Heart right ventricle (tissue), 16 donors: ENCODE measurements at places on chromosomes 6 and 20. TPM values are rescaled to one million over a fixed set of nuclear protein-coding genes. Genes with fewer than 3 reads are reported as not detected.

Gene HEY2
- 12.4 TPM for total RNA-seq

GRCh38 chr20:3864518-3864917 lies 17.9 kb downstream of the MAVS start:
- no peaks in the 10 kb centered on the region for H3K27me3 ChIP-seq
- H3K4me3 ChIP-seq: no peak overlapping the region
- DNase-seq: no peak
- H3K36me3 ChIP-seq: peaks cover 5% of the 10 kb centered on the region
- H3K27ac ChIP-seq: no peak overlapping the region

DNA sequence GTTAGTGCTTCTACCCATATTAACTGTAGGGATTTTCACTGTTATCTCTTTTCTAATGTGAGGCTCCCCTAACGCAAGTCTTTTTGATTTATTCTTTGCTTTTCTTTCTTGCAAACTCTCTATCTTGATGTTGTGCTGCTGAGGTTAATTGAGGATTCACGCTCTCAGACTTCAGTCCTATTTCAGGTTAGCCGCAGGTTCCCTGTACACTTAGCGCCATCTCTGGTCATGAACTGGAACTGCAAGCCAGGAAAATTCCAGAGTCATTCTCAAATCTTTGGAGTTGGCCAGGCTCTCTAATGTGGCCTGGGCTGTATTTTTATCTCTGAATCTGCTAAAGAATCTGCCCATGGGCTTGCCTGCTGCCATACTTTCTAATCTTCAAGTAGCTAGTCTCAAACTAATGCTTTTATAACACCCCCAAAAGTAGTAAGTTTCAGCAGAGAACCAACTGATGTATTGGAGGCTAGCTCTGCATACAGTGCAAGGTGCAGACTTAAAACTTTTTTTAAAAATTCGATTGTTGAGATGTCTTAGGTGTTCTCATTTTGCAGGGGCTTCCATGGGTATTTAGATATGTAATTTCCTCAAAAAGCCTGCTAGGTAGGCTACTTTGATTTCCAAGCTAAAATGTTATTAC lies 91.1 kb upstream of the OPRM1 start:
- no peaks in the 10 kb centered on the region for H3K27me3 ChIP-seq
- H3K27ac ChIP-seq: no peak overlapping the region
- DNase-seq: no peak
- H3K4me3 ChIP-seq: no peak overlapping the region
- no peaks in the 10 kb centered on the region for H3K4me1 ChIP-seq

- no peak for DNase-seq
- no peaks in the 10 kb centered on the region for H3K27me3 ChIP-seq
- H3K4me3 ChIP-seq: no peak overlapping the region
Observed at GRCh38 chr6:41934278-41935192, 7.1 kb downstream of the CCND3 start.

Gene DEF6
- 0.80 TPM for total RNA-seq

GRCh38 chr6:134299236-134299635 lies 18.7 kb downstream of the SGK1 start:
- H3K27me3 ChIP-seq: no peaks in the 10 kb centered on the region
- H3K36me3 ChIP-seq: no peaks in the 10 kb centered on the region
- DNase-seq: no peak
- H3K27ac ChIP-seq: no peak overlapping the region
- H3K4me3 ChIP-seq: no peak overlapping the region
- H3K4me1 ChIP-seq: peaks cover 8% of the 10 kb centered on the region

- no peak overlapping the region for H3K27ac ChIP-seq
- peaks cover 25% of the 10 kb centered on the region for H3K4me1 ChIP-seq
- no peak for DNase-seq
- H3K27me3 ChIP-seq: peaks cover 100% of the 10 kb centered on the region
Observed at GRCh38 chr6:99604166-99605073, 2.2 kb upstream of the PRDM13 start.

Gene HTR1E
- not detected for total RNA-seq

Gene ID4
- total RNA-seq: 2.9 TPM
